ENCODE measurements at places on chromosomes 7 and 10.

- DNase-seq: no peak
Measured at GRCh38 chr10:96440361-96441292, 73.1 kb downstream of the TLL2 start.

DNA sequence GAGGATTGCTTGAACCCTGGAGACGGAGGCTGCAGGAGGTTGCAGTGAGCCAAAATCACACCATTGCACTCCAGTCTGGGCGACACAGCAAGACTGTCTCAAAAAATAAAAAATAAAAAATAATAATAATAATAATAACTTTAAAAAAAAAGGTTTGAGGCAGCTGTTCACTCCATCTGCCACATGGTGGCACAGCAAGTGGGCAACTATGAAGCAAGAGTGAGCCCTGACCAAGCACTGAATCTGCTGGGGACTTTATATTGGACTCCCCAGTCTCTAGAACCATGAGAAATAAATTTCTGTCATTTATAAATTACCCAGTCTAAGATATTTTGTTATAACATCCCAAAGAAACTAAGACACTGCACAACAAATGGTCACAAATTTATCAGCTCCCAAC lies 14.6 kb upstream of the BRI3 start:
- DNase-seq: no peak

DNA sequence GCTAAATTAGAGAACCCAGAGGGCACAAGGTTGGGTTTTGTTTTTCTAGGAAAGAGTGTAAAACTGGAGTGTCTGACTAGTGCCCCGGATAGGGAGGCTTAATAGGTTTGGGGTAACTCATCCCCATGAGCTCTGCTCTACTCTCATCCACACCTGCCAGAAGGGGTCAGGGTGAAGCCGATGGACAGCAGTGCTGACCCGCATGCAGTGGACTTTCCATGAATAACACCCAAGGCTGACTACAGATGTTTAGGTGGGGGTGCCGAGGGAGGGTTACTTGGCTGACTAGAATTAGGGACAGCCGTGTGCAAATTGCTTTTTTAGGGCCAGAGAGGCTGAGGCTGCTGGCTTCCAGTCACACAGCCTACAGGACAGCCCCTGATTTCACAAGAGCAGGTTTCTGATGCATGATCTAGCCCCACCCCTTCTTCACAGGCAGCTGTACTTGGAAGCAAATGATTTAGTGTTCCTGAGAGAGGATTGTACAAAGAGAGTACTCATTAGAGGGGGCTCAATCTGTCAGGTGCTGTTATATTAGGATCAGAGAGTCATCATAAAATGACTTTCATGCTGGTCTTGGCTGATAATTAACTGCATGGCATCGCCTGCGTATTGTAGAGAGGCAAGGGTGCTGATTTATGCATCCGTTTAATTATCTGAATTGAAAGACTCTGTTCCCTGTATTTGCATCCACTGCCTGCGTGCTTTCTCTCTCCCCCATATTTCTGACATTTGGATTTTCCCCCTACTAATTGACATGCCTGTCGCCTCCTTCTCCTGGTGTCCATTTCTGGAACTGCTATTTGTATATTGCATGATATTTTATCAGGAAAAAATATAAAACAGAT lies 9.5 kb downstream of the INHBA start:
- DNase-seq: no peak

DNA sequence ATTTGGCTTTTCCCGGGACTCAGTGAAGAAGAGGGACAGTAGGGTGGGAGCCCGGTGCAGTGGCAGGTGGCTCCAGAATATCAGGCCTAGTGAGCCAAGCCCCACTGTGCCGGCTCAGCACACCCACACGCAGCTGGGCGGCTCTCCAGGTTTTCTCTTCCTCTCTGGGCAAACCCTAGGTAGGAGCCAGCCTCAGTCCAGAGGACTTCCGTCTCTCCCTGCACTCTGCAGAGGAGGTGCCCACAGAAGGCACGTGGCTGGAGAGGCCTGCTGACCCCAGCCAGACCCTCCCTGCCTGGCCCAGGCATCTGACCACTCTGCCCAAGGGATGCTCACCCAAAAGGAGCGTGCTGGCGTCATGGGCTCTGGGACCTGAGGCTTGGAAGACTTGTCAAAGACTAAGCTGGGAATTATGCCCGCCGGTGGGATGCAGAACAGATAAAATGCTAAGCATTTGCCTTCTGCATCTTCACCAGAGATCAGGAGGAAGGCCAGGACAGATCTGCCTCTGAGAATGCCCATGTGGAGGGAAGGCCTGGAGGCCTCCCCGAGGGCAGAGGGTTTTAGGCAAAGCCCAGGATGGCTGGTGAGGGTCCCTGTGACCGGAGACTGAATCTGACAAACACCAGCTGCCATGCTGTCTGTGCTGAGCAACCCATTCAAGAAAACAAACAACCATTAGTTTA lies 40.2 kb downstream of the TCERG1L start:
- no peak for DNase-seq

All from CD4-positive, alpha-beta T cell treated with Interferon alpha-2 for 1 hour (primary cell).